ENCODE measurements at places on chromosomes 2 and 18. TPM values are rescaled to one million over a fixed set of nuclear protein-coding genes. Genes with fewer than 3 reads are reported as not detected.

MPP4 gene
- total RNA-seq, result 0.50 TPM

DSG2 gene
- 123 TPM for total RNA-seq

TRABD2A gene
- total RNA-seq, result 20.7 TPM

ACVR1C gene
- 0.27 TPM for total RNA-seq

ZNF804A gene
- total RNA-seq, result not detected

FOSL2 gene
- total RNA-seq, result 89.9 TPM

LINC00305 gene
- total RNA-seq, result not detected

CLIP4 gene
- total RNA-seq, result 257 TPM

ANKRD23 gene
- 1.7 TPM for total RNA-seq

Measured in mammary epithelial cell (primary cell).